ENCODE measurements at places on chromosomes 12 and 14.
A peak's percentile ranks its signal among the peaks of the same experiment; 100 is the strongest.

DNA sequence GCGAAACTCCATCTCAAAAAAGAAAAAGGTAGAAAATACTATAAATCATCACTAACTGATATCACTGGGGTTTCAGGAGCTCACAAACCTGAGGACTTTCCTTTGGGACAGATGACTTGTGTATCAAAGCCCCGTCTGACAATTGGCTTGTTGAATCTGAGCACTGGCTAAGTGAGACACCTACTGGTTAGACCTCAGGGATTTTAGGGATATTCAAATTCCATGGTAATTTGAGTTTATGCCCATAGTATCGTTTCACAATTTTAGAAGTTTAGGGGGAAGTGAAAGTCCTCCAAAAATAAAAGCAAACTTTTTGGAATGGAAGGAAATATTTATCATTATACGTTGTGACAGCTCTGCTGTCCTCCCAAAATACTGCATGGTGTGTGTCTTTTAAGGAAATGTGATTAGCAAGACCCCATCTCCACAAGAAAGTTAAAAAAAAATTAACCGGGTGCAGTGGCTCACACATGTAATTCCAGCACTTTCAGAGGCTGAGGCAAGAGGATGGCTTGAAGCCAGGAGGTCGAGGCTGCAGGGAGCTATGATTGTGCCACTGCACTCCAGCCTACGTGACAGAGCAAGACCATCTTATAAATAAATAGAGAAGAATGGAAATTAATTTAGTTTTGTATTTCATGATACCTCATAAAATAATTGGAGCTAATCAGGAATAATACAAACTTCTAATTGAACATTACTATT, 49.2 kb downstream of the FBXL14 start:
- DNase-seq: no peak

DNA sequence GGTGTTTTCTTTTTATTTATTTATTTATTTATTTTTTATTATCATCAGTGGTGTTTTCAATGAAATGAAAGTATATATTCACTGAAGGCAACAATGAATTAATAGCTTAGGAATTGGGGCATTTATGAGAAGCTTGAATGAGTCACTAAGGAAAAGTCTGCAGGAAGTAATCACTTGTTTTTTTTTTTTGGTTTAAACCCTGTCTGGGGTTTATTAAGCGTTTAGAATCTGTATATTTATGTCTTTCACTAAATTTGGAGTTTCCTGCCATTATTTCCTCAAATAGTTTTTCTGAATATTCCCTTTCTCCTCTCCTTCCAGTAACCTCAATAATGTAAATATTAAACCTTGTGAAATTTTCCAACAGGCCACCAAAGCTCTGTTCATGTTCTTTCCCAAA, 85.5 kb downstream of the TESC start:
- DNase-seq: no peak

GRCh38 chr14:61183196-61183885, 97.8 kb downstream of the TMEM30B start:
- DNase-seq: no peak

- DNase-seq: no peak
Observed at GRCh38 chr12:3087758-3088650, 10.8 kb downstream of the TSPAN9 start.

DNA sequence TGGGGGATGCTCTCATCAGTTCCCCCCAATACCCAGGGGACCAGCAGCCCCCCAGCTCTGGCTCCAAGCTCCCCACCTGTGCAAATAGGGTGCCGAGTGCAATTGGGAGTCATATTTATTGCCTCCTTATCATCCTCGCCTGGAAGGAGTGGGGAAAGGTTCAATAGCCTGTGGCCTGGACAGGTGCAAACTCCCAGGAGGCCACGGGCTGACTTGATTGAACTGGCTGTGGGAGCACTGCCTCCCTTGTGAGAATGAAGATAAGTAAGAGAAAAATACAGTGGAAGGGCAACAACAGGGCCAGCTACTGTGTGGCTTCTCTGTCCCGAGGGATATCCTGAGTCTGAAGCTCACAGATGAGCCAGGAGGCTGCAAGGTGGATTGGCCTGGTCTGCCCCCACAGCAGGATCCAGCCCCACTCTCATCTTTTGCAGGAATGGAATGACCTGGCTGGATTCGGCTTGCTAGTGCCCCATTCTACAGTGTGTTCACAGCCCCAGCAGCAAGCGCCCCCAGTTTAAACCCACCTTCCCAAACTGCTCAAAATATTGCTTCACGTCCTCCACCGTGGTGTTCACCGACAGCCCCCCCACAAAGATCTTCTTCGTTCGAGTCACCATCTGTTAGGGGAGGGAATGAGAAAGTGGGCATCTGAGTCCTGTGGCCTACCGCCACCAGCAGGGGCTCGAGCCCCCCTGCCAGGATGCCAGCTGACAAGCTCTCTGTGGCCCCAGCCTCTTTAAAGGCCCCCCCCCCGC, 6.3 kb downstream of the MSI1 start:
- no peak for DNase-seq

- DNase-seq: no peak
Observed at GRCh38 chr12:53172352-53172751, 8.2 kb upstream of the ZNF740 start.

GRCh38 chr12:68469113-68469512, 137.0 kb upstream of the MDM1 start:
- no peak for DNase-seq

DNA sequence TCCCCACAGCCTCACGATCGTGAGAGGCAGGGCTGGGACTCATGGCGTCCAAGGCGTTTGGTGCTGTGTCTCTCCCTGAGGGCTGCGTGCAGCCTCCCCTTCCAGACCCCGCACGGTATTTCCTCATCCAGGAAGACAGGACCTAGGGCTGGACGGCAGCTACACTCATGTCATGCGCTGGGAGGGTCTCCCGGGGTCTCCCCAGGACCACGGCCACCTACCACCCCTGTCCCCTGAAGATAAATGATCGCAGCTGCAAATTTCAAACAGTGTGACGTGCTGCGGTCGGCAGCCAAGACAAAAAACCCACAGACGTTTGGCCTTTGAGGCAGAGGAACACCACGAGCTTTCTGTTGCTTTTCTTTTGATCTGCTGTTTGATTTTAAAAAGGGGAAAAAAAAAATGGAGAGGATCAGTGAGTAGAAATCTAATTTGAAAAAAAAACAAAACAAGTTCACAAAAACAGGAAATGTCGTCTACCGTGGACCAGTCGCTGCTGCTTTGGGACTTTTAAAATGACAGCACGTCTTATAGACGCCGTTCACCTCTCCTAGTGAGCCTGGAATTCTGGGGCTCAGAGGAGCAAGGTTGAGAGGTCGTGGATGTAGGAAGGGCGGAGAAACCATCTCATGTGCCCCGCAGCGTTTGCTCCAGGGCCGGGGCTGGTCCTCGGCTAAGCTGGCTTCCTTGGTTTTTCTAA, 237.6 kb downstream of the SLC41A2 start:
- peak; percentile 58 for DNase-seq

Data from activated CD4-positive, alpha-beta T cell treated with anti-CD3 and anti-CD28 coated beads, Interleukin-2, amount 50 U/mL, for 48 hours (primary cell).